KG1 (cell line): ENCODE measurements at places on chromosomes 7 and 10.

- no peak for DNase-seq
Observed at GRCh38 chr10:24378126-24378920, 169.4 kb downstream of the KIAA1217 start.

DNA sequence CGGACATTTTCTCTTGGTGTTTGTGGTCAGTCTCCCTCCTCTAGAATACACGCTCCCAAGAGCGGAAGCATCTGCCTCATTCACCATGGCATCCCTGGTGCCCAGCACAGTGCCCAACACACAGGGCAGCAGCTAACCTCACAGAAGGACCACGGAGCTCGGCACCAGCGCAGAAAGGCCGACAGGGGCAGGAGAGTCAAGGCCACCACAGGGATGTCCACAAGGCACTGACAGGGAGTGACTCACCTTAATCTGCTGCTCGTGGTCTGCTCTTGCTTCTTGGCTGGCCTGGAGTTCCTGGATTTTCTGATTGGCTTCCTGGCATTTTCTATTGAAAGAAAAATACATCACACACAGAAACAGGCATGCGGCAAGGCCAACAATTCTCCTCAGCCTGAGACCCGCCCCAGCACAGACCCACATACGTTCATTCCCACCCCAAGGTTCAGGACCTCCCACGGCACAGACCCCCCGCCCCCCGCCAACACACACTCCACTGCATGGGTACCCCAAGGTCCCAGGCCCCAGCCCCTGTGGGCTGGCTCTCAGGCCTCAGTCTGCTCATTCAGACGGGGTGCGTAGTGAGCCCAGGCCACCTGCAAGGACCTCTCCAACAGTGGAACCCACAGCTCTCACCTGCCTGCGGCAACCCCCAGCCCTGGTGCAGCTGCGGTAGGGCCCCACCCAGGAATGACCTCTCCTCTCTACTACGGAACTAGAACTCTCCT, 14.9 kb downstream of the MAD1L1 start:
- no peak for DNase-seq

DNA sequence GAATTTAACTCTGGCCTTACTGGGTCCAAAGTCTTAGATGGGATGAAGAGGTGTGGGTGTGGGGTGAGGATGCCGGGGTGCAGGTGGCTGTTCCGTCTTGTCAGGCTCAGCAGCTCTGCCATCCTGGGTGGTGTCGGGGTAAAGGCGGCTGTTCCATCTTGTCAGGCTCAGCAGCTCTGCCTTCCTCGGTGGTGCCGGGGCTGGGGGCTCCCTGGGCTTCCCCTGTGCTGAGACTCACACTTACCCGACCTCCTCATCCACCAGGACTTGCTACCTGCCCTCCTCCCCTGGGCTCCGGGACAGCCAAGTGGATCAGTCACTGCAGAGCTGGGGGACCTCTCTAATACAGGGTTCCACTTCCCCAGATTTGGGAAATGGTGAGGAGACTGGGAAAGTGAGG, 244.3 kb upstream of the SHH start:
- no peak for DNase-seq

DNA sequence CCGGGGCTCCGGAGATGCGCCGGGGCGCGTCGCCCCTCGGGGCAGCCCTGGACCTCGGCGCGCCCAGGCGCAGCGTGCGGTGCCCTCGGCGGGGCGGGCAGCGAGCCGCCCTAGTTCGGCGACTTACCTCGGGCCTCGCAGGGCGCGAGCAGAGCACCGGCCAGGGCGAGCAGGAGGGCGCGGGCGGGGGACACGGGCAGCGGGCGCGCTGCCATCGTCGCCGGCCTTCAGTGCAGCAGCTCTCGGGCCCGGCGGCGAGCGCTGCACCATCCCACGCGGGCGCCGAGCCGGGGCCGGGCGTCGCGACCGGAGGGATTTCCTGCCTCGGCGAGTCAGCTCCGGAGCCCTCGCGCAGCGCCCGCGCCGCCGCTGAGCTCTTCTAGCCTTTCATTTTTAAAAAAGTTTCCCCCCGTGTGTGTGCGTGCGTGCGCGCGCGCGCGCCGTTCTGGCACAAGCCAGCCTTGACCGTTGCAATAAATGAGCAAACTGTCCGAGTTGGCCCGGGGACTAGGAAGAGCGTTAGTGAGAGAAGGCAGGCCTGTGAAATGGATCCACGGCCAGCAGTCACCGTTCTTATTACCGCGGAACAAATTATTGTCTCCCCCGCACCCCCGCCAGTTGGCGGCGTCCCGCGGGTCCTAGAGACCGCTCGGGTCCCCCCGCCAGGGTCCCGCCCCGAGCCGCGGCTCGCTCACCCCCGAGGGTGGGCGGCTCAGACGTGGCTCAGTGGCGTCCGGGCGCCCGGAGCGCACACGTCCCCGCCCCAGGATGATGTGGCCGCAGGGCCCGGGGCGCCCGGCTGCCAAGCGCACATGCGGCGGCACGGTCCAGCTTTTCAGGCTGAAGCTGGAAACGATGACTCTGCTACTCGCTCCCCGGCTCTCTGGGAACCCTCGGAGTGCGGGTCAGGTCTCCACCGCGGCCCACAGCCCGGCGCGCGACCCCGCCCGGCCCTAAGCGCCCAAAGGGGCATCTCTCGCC, at the start of gene ADAM12:
Gene ADAM12, minus strand, starts transcription at position 547 of the 981 bp plus-strand sequence. Its CDS starts 332 bp downstream, at position 215.
- DNase-seq, result no peak

DNA sequence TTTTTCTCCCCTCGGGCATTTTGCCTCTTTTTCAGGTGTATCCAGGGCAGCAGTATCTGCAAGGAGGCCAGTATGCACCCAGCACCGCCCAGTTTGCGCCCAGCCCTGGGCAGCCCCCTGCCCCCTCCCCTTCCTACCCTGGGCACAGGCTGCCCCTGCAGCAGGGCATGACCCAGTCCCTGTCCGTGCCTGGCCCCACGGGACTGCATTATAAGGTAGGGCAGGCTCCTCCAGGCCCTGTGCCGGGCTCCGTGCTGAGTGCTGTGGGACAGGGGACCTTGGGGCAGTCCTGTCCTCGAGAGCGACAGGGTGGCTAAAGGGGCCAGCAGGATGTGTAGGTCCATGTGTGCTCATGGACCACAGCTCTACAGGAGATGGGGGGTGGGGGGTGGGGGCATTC, 10.6 kb downstream of the ZMIZ2 start:
- no peak for DNase-seq

DNA sequence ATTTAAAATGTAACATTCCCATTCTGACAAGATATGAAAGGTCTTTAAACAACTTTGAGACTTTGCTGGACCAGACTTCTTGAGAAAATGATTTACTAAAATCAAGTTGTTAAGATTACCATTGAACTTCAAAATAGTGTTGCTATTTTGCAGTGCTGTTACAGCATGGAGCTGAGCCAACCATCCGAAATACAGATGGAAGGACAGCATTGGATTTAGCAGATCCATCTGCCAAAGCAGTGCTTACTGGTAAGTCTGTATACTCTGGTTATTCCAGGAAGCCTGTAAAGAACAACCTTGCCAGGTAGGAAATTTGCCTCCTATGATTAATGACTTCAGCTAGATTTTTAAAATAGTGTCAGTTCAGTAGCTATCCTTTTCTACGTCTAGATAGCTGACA, 18.8 kb downstream of the TNKS2 start:
- no peak for DNase-seq

DNA sequence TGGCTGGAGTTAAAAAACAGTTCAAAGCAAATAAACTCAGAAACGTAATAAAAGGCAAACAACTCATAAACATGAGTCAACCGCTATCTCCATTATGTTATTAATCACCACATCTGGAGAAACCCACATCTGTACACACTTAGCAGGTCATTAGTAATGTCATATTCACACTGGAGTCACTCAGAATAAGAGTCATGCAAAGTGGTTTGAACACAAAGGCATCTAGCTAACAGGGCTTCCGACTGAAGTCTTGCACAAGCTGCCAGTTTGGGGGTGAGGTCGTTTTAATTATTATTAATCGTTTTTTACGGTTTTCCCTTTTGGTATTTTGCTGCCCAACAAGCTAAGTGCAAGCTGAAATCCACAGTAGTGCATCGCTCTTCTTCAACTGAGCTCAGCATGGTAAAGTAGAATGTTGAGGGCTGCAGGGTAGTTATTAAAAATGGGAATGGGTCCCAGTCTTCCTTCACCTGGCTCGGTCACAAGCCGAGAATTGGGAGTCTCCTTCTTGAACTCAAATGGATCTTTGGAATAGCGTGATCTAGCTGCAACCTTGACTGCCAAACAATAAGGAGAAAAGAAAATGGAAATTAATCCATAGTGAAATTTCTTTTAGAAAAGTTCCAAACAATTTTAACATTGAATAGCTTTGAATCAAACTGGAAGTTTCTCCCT, 663.5 kb downstream of the KCNMA1 start:
- DNase-seq, result no peak

DNA sequence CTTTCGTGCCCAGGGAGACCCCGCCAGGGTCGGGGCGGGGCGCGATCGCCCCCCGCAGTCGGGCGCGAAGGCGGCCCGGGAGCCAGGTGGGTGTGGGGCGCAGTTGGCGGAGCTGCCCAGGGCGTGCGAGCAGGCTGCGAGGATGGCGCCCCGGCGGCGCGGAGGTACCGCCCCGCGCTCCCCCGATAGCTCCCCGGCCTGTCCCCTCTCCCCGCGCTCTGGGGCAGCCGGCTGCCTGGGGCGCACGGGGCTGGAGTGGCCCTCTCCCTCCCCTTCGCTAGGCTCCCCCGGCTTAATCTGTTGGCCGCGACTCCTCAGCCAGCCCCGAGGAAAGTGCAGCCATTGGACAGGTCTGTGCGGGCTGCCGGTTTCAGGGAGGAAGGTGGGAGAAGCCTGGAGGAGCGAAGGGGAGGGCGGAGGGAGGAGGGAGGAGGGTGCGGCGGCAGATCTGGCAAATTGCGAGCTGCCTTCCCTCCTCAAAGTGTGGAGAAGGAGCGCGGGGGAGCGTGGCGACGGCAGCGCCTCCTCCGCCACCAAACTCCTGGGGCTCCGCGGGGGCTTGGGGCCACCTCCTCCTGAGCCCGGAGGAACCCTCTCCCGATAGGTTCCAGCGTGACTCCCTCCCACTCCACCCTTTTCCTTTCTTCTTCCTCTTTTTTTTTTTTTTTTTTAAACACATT, 361 bp upstream of the PLXDC2 start:
- no peak for DNase-seq

- no peak for DNase-seq
Observed at GRCh38 chr10:54402576-54402975, 398.5 kb downstream of the PCDH15 start.

DNA sequence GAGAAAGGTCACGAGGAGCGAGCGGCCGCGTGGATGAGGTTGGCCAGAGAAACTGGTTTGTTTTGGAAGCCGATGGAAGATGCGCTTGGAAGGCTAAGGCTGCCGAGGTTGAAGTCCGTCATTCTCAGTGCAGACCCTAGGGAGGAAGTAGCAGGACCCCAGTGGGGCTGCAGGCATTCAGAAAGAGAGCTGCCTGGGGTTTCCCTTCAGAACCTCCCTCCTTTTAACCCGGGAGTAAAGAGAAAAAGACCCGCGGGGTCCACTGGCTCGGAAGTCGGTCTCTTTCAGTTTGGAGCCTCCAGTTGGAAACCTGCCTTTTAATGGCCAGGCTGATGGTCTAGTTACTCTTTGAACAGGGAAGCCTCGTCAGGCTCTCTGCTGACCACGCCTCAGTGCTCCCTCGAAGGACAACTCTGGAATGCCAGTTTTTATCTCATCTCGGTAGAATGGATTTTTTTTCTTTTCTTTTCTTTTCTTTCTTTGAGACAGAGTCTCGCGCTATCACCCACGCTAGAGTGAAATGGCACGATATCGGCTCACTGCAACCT, 188.6 kb downstream of the CUX1 start:
- DNase-seq, result no peak

DNA sequence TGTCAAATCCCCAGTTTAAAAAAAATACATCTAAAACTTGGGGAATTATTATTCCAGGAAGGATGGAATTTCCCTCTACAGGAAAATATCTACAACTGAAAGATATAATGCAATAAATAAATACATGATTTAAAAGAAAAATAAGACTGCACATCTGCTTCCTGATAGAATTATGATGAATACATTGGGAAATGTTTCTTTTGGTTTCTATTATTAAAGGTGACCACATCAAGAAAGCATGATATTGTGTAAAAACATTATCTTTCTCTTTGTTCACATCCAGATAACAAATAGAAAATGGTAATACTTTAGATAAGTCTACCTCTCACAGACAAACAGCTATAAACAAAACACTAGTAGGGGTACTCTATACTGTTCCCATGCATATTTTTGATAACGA, 19.2 kb downstream of the SEMA3D start:
- DNase-seq, result no peak

DNA sequence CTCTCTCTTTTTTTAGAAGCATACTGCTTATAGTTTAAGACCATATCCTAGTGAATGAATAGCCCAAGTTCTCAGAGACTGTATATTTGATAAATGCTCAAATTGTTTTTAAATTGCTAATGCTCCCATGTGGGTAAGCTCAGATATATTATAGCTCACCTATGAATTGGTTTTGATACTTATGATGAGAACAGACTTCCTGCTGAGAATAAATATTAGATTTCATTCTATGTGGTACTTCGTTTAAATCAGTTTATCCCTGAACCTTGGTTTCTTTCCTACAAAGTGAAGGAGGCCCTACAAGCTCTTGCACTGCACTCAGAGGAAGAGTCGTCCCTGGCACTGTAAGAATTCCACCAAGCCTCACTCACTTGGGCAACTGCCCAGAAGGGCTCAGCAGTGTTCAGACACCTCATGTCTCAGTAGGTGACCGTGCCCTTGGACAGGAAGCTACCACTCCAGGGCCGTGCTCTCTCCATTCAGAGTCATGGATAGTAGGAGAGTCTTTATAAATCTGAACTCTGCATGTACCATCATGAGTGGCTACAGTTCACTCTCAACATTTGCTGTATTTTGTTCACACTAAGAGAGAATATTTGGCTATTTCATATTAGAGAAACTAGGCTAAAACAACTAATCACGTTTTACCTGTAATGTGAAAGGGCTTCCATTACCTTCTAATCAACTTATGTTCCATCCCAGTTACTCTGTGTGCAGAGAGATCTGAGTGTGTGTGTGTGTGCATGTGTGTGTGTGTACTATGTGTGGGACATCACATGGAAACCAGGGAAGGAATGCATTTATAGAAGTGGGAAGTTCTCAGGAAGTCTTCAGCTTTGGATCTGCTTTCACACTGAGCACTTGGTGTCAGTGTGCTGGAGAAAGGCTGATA, 93.8 kb downstream of the PTPRE start:
- no peak for DNase-seq

GRCh38 chr10:12252882-12253546, 57.0 kb downstream of the CDC123 start:
- DNase-seq, result no peak

- DNase-seq, result no peak
Observed at GRCh38 chr7:100764841-100765240, 31.4 kb downstream of the ZAN start.

GRCh38 chr10:4837551-4837950, 11.5 kb downstream of the AKR1E2 start:
- no peak for DNase-seq

GRCh38 chr10:102009801-102010425, 46.1 kb downstream of the ARMH3 start:
- DNase-seq, result no peak

DNA sequence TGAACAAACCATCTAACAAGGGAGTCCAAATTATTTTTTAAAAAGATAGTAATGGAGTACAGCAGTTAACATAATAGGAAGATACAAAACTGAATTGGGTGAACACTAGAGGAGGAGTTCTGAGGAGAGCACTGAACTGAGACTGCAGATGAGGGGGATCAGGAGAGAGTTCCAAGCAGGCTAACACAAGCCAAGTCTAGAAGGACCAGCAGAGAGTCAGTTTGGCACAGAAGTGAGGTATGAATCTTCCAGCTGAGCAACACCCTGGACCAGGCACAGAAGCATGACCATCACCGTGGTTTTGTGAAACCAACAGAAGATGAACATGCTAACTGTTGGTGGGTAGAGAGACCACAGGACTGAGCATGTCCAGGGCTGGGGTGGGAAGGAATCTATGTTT, 30.8 kb upstream of the PLCE1 start:
- DNase-seq, result no peak

GRCh38 chr10:131907679-131908078, 6.9 kb downstream of the PPP2R2D start:
- no peak for DNase-seq
